ENCODE measurements at places on chromosomes 3 and 15.

DNA sequence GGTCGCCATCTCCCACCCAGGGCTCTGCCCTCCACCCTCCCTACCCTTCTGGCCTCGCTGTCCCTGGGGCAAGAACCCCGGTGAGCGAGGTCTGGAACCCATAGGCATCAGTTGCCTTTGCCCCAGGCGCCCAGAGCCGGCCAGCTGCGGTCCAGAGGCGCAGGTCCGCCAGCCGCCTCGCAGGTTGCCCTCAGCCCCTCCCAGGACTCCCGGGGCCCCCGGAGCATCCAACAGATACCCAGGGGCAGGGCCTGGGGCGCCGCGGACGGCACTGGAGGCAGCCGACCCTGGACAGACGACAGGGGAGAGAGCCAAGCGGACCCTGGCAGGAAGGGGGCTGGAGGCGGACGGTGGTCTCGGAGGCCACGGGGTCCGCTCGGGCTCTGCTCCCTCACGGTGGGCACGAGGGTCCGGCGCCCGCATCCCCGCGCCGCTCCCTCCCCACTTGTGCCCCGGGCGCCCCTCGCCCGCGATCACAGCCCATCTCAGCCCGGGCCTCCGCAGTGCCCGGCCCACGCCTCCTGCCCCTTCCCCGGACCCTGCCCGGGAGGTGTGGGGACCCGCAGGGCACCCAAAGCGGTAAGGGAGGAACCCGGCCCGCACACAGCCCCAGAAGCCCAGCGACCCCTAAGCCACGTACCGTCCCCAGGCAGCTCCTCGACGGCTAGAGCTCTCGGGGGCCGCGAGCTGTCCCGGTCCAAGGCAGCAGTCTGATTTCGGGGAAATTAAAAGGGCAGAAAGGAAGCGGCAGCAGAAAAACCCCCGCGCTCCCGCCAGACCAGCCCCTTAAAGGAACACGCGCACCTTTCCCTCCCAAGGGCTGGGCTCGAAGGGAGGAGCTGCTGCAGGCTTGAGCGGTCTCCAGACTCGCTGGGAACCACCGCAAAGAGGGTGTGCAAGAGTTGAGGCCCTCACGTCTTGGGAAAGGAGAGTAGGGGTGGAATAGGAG is at the start of gene HAPLN3:
HAPLN3 (minus strand) TSS at position 726 of the 949 bp plus-strand sequence. CDS start 8,246 bp downstream, outside the sequence.
- DNase-seq = peak; percentile 21

GRCh38 chr3:171548917-171549316 is 88.7 kb upstream of the TNIK start:
- DNase-seq = no peak

GRCh38 chr15:57223887-57224286 is 152.4 kb upstream of the CGNL1 start:
- DNase-seq = no peak

DNA sequence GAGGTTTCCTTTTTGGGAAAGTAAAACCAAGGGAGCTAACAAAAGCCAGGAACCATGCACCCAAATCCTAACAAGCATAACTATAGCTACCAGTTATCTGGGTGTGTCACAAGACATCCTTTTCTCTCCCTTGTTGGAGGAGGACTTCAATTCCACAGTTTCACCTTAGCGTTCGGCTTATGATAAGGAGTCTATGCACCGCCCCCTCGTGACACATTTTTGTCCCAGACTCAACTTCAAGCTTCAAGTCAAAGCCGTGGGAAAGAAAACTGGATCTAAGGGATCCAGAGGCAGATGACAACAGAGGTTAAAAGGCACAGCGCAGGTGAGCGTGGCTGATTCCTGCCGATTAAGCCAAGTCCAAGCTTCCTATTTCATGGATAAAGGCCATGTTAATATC is 13.9 kb upstream of the FXR1 start:
- DNase-seq = no peak

DNA sequence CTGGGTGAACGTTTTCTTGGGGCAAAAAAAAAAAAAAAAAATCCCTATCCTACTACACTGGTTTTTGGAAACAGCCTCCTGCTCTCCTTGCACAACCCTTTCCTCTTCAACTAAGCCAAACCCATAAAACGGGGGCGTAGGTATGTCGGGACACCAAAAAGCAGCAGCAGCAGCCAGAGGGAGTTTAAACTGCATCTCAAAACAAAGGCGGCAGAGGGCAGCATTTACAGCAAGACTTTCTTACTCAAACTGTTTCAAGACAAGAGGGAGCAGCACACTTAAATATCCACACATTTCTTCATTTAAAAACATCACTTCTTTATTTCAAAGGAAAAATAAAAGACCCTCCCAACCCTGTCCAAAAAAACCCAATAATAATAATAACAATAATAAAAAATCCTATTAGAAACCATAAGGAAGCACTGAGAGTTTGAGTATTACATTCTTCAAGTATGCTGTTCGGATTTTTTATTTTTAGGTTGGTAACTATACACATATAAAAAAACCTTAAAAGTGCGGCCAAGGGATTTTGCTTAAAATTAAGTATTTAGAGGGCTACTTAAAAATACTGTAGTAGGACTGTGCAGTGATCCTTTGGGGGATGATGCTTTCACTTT is 43.9 kb upstream of the PLXND1 start:
- peak; percentile 69 for DNase-seq

GRCh38 chr3:14633819-14634424 is 17.6 kb upstream of the CCDC174 start:
- DNase-seq = peak; percentile 66

DNA sequence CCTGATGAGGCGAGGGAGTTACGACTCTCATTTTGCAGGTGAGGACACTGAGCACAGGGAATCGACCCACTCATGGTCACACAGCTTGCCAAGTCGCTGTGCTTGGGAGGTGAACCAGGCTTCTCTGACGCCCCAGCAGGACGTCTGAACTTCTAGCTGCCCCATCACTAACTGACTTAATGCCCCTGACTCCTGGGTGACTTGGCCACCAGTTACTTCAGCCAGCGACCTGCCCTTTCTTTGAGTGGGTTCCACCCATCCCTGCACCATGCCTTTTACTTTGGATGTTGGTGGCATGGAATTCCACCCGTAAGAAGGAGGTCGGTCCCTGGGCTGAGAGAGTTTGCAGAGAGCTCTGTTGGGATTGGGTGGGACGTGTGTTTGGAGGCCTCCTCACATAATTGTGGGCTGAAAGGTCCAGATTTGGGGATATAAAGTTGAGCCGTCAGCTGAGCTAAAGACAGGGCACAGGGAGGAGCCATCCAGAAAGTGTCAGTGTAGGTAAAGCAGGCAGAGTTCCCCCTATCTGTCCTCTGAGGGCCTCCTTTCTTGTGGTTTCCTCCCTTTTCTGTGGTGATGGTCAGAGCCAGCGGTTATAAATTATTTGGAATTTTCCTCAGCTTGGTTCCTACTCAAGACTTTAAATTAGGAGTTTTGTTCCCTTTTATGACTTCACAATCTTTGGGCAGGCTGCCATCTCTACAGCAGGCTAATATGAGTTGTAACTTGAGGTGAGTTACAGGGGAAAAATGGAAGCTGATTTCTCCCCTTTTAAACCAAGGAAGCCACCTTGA is 55.0 kb downstream of the FLNB start:
- peak; percentile 79 for DNase-seq

- peak; percentile 29 for DNase-seq
Measured at GRCh38 chr3:136802481-136802996, 16.4 kb upstream of the SLC35G2 start.

Measured in HCEC 1CT (cell line).